ENCODE measurements at places on chromosomes 5 and 9.
A peak's percentile ranks its signal among the peaks of the same experiment; 100 is the strongest.

GRCh38 chr5:127602896-127603844, 45.7 kb upstream of the CTXN3 start:
- no peak for DNase-seq

GRCh38 chr9:35903049-35903448, 3.0 kb upstream of the HRCT1 start:
- DNase-seq, result no peak

GRCh38 chr5:6083311-6083978, 294.9 kb downstream of the MED10 start:
- DNase-seq, result no peak

GRCh38 chr5:79025054-79025472, 40.0 kb upstream of the ARSB start:
- DNase-seq, result peak; percentile 10

DNA sequence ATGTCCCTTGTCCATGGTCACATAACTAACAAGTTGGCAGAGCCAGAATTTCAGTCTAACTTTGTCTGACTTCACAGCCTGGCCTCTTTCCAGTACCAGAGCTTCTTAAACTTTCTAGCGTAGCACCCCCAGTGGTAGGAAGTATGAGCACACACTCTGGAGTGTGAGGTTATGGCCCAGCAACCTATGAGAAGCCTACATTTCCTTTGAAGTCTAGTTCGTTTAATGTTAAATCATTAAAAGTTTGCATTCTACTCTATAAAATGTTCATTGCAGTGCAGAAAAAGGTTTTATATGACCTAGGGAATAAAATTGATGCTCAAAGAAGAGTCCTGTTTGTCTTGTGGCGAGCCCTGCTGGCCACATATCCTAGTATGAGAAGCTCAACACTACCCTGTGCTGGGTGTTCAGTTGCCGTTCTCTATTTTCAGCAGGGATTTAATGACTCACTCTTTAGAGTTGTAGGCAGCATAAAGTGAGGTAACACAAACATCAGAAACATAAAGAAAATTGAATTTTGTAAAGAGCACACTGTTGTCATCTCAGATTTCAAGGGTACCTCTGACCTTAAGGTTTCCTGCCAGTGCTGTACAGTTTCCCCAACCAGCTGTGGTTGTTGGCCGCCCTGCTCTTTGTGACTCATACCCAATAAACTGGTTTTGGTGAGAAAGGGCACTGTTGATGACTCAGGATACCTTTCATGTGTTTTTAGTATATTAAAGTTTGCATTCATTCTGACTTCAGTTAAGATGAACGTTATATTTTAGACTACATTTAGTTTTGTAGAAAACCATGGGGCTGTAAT, 14.3 kb downstream of the MCCC2 start:
- DNase-seq, result peak; percentile 38

GRCh38 chr9:104028827-104029226, 65.3 kb upstream of the SMC2 start:
- no peak for DNase-seq

DNA sequence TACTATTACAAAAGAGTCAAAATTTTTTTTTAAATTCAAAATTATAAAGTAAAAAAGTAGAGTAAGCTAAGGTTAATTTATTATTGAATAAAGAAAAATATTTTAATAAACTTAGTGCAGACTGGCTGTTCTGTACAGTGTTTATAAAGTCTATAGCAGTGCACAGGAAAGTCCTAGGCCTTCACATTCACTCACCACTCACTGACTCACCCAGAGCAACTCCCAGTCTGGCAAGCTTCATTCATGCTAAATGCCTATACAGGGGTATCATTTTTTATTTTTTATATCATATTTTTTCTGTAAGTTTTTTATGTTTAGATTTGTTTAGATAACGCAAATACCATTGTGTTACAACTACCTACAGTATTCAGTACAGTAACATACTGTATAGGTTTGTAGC, 700.7 kb upstream of the GRAMD2B start:
- no peak for DNase-seq

DNA sequence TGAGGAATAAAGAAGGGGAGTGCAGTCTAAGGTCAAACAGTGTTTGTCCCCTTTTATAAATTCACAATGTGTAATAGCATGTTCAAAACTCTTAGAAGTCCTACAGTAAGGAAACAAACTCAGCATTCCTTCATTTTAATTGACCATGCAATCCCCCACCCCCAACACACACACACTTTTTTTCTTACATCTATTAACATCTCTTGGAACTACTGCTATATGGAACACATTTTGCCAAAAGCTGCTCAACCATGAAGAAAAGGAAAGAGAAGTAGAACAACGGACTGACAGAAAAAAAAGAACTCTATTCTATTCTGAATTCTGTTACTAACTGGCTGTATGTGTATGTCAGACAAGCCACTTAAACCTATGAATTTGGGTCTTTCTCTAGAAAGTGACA, 2.8 kb upstream of the CTNNAL1 start:
- DNase-seq, result no peak

DNA sequence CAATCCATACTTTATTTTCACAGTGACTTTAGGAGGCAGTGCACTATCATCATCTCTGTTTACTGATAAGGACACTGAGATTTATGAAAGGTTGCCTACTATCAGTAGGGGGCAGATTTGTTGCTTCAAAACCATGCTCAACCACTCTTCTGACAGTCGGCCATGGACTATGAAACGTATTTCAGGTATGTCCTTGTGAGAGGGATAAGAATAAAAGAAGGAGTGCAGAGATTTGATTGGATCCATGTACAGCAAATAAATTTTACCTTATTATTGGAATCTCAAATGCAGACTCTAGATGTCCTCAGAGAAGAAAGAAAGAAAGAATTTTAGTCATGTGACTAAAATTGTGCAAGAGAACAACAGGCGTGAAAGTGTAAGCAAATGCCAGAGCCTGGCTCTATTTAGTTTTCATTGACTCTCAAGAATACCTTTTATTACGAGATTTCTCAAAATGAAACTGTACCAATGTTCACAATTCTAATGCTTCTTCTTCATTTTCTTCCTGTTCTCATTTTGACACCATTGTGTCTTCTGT, 296.6 kb upstream of the RASA1 start:
- no peak for DNase-seq

- no peak for DNase-seq
Measured at GRCh38 chr5:85345818-85346217, 961.1 kb upstream of the EDIL3 start.

- no peak for DNase-seq
Measured at GRCh38 chr5:40746703-40747102, 9.1 kb downstream of the TTC33 start.

DNA sequence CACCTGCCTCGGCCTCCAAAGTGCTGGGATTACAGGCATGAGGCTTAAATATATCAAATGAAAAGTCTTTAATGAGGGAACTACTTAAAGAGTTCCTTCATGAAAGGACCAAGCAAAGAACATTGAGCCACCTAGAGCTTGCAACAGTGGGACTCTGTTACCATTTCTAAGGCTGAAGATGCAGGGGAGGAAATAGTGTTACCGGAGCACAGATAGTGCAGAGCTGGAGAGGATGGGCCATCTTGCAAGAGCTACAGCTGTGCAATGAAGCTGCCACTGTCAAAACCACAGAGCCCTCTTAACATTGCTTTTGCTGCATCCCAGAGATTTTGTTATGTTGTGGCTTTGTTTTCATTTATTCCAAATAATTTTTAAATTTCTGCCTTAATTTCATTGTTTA, 77.1 kb upstream of the NAA35 start:
- DNase-seq, result no peak

- DNase-seq, result no peak
Measured at GRCh38 chr5:109479260-109479860, 69.6 kb upstream of the PJA2 start.

DNA sequence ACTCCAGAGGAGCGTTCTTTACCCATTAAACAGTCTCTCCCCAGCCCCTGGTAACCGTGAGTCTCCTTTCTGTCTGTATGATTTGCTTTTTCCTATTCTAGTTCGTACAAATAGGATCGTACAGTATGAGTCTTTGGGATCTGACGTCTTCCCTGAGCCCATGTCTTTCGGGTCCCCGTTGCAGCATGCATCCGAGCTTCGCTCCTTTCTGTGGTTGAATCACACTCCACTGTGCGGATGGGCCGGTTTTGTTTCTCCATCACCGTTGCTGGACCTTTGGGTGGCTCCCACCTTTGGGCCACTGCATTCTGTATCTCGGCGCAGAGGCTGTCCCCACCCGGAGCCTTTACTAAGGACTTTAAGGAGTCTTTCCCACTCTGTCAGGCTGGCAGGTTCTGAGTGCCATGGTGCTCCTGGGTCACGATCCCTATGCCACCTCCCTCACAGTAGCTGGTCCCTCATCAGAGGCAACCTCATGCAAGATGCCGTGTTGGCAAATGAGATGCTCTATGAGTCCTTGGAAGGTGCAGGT, 145.7 kb upstream of the COL5A1 start:
- DNase-seq, result no peak

- no peak for DNase-seq
Measured at GRCh38 chr9:101586651-101587050, 8.1 kb downstream of the PPP3R2 start.

DNA sequence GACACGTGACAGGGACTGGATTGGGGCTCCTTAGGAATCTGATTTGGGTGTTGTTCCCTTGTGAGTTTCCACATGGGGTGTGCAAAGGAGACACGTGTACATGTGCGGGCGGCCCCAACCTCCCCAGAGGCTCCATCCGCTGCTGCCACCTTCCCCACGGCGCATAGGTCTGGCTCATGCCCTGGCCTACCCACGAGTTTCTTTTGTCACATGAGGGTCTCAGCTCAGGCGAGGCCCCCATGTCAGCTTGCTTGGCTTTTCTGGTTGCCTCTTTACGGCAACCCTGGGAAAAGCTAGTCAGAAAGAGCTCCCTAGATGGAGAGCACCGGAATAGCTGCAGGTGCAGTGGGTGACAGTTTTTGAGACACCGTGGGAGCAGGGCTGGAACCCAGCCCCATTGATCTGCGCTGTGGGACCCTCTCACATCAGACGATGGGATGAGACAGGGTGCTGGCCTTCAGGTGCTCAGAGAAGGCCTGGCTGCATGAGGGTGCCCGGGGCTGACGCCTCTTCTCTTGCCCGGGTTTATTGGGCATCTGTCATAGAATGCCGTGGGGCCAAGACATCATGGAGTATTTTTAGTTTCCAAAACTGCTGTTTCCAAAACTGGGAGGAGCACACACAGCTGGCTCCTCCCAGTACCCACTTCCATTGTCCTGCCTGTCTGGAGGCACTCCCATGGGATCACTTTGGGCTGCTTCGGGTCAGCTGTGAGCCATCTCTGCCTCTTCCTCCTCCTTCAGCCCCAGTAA, 107.8 kb downstream of the WNK2 start:
- no peak for DNase-seq

DNA sequence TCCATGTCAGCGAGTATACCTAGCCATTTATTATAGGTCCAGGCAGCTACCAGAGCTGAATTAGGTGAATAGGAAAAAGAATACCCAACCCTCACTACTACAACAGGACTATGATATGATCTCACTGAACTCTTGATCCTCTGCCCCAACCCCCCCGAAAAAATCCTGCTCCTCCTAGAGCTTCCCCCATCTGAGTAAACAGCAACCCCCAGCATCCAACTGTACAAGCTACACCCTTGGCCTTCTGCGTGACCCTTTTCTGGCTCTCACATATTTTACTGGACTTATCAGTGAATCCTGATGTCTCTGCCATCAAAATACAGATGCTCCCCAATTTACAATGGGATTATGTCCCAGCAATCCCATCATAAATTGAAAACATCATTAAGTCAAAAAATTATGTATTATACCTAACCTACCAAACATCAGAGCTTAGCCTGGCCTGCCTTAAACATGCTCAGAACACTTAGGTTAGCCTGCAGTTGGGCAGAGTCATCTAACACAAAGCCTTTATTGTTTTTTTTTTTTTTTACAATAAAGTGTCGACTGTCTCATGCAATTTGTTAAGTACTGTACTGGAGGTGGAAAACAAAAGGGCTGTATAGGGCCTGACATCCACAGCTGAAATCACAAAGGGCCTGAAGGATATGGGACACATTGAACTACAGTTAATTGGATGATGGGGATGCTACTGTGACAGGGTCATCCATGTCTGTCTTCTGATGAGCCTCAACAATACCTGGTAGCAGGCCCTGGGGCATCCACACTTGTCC, 128.9 kb upstream of the ERCC6L2 start:
- no peak for DNase-seq

DNA sequence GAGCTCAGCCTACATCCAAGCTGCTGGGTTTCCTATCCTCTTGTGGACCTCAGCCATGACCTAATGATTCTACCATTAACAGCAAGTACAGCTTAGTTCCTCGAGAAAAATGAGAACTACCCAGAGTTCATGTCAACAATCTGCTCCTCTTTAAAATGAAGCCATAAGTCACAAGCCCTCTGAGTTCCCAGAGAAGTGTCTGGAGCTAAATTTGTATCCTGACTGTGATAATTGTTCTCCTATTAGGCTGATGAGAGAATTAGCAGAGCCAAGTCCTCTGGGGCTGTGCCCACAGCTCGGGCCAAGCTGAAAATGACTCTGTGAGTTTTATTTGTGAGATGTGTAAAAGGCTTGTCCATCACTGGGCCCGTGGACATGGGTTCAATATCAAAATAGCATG, 145.1 kb upstream of the SMIM23 start:
- no peak for DNase-seq

GRCh38 chr9:126945682-126946081, 31.1 kb downstream of the RALGPS1 start:
- DNase-seq, result no peak

- DNase-seq, result no peak
Measured at GRCh38 chr9:99377790-99378775, 156.0 kb downstream of the SEC61B start.

GRCh38 chr5:170225326-170226128, 7.3 kb upstream of the C5orf58 start:
- DNase-seq, result peak; percentile 49

GRCh38 chr5:95760273-95761191, 29.4 kb downstream of the RHOBTB3 start:
- no peak for DNase-seq

GRCh38 chr9:89473762-89474469, 24.0 kb downstream of the SEMA4D start:
- no peak for DNase-seq

DNA sequence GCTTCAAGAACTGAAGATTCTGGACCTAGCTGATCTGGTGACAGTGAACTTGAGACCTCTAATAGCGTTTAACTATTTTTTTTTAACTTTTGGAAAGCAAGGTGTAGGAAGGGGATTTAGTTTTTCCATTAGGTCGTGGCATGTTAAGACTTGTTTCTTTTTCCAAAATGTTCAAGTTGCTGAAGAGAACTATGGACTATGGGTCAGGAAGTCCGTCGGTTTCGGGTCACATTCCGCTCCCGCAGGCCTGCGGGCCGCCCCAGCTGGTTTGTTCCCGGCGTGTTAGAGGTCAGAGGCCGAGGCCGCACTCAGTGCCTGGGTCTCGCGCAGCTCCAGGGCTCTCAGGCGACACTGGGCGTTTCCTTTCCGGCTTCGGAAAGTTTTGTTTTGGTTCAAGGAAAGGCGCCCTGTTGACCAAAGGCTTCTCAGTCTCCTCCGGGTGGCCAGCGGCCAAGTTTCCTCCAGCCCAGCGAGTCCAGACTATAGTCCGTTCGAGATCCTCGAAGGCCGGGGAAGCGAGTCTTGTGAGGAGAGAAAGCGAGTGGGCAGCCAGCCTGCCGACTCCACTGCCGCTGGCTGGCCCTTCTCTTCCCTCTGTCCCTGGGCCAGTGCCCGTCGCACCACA, 586 bp upstream of the FCHO2 start:
- peak; percentile 7 for DNase-seq

GRCh38 chr5:61624553-61625136, 292.6 kb downstream of the ZSWIM6 start:
- no peak for DNase-seq
